Cerebellum (tissue), 4 donors: ENCODE measurements at places on chromosomes 1 and 21. TPM values are rescaled to one million over a fixed set of nuclear protein-coding genes. Genes with fewer than 3 reads are reported as not detected.

GRCh38 chr1:106975944-106976343 is 80.5 kb upstream of the PRMT6 start:
- DNase-seq: no peak

SAMD13 gene
- 5.1 TPM for total RNA-seq

MYBPHL gene
- 0.27 TPM for total RNA-seq

MTARC1 gene
- 11.3 TPM for total RNA-seq
